ACHN (cell line): ENCODE measurements at places on chromosomes 13 and 19.
A peak's percentile ranks its signal among the peaks of the same experiment; 100 is the strongest.

GRCh38 chr13:40200273-40200978 is 466.0 kb downstream of the FOXO1 start:
- no peak for DNase-seq

- no peak for DNase-seq
Measured at GRCh38 chr19:49301866-49302252, 23.1 kb downstream of the SLC6A16 start.

- no peak for DNase-seq
Measured at GRCh38 chr13:95896301-95896700, 156.9 kb downstream of the UGGT2 start.

- DNase-seq: no peak
Measured at GRCh38 chr13:79805317-79805716, 324.4 kb downstream of the NDFIP2 start.

- DNase-seq: no peak
Measured at GRCh38 chr19:1626417-1627010, 21.3 kb upstream of the UQCR11 start.

GRCh38 chr19:2719232-2719735 is 1.9 kb downstream of the DIRAS1 start:
- no peak for DNase-seq

DNA sequence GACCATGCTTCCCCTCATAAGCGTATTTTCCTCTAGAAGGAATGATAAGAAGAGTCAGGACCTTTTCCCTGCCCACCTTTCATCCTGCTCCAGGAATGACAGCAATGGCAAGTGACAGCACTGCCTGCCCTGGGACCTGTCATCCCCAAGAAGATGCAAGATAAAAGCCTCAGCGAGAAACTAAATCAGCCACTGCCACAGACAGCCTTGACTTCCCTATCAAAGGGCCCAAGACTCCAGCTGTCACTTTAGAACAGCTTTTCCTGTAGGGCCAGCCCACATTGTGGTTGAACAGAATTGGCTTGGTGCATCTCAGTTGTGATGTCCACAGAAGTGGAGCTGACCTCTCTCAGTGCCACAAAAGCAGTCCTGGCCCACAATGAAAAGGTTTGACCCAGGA is 1.1 kb downstream of the RAB8A start:
- no peak for DNase-seq

DNA sequence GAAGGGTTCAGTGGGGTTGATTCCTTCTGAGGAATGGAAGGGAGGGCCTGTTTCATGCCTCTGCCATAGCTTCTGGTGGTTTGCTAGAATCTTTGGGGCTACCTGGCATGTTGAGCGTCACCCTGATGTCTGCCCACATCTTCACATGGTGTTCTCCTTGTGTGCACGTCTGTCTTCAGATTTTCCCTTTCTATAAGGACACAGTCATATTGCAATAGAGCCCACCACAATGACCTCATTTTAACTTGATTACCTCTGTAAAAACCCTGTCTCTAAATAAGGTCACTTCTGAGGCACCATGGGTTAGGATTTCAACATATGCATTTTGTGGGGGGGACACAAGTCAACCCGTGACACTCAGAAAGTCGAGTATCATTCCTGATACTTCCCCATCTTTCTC is 257.9 kb downstream of the COG6 start:
- no peak for DNase-seq

DNA sequence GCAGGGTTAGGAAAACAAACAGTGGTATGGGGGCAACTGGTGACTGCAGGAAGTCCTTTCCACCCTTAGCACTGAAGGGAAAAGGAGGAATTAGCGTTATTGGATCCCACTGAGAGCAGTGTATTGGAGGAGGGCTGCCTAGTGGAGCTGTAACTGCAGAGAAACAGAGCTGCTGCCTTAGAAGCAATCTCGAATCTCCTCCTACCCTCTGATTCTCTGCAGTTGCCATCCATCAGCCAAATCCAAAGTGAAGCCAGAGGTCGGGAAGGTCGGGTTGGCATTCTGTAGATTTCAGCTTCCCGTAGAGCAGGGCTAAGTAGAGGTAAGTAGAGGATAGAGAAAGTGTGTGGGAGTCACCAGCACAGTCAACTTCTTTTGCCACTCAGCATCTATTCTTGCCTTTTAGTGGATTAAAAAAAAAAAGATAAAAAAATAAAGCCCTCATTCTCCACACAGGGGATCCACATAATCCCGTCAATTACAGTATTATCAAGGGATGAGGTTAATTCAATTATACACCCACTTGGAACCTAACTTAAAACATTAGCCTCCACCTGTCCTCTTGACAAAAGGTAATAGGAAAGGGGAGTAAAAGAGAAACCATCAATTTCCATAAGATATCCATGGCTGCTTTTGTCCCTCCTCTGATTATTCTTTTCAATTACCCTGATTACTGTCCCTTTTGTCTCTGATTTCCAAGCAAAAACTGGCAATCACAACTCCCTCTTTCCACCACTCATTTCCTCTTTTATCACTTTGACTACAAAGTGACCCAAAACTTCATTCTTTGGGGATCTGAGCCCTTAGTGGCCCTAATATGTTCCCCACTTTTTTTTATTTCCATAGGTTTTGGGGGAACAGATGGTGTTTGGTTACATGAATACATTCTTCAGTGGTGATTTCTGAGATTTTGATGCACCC is 234.7 kb downstream of the RBM26 start:
- no peak for DNase-seq

DNA sequence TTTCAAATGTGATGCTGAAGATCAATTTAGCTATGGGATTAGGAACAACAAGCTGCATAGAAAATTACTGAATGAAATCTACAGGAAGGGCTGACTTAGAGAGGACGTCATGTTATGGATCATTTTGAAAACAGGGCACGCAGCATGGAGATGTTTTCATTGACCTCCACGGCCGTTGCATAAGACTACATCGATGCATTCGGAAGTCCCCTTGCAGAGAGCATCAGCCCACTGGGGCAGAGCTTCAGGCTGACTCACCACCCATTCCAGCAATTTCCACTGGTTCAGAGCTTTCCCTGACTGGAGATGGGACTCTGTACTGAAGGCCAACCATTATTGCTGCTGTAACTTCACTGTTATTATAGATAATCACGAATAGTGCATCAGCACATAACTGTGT is 305.3 kb downstream of the IRS2 start:
- DNase-seq: no peak

- DNase-seq: no peak
Measured at GRCh38 chr19:48192750-48193149, 22.3 kb downstream of the ZSWIM9 start.

- peak; percentile 51 for DNase-seq
Measured at GRCh38 chr13:19618977-19619376, 14.5 kb upstream of the MPHOSPH8 start.

DNA sequence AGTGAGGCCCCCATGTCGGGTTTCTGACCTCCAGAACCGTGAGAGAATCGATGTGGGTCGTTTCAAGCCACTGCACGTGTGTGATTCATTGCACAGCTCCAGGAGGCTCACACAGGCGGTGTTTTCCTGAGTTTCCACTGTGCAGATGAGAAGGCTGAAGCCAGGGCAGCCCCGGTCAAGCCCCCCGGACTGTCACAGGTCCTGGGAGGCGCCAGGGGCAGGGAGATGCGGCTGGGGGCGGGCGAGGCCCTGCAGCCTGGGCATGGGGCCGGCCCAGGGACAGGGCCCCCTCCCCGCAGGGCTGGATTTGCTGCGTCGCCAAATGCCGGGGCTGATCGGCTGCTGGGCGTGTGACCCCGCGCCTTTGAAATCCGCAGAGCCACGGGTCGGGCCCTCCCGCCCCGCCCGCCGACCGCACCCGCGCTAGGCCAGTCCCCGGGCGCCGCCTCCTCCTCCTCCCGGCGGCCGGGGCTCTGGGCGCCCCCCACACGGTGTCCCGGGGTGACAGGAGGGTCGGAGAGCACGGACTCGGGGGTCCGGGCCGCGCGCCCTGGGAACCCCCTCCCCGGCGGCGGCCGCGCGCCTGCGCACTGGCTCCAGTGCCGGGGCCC is 9.9 kb upstream of the MKNK2 start:
- peak; percentile 76 for DNase-seq

DNA sequence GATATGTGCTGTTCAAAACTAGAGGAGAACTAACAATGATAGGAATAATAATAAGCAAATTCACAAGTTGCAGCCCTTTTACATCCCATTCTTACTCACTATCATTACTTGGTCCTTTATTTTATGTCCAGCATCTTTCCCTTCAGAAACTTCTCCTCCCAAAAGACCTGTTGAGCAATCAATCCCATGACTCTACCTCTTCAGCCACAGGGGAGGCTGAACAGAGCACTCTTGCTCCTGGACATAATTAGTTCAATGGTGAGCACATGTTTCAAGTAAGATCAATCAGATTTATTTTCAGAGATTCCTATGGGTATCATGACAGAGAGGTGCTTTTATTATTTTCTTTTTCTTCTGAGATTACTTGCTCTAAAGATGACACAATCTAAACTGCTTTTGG is 260.0 kb downstream of the COG6 start:
- no peak for DNase-seq

- no peak for DNase-seq
Measured at GRCh38 chr13:108974686-108975085, 345.3 kb downstream of the MYO16 start.

DNA sequence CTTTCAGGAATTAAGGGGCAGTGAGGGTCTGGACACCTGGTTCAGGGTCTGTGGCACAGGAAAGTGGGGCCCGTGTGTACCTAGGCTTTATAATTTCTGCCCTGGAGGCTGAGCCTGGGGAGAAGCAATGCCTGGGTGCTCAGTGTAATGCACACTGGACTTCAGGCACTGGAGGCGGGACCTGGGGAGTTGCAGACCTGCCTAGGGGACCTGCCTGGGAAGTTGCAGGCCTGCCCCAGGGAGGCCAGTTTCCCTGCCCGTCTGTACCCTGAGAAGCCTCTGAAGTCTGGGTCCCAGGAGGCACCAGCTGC is 2.5 kb upstream of the TMEM59L start:
- DNase-seq: no peak

DNA sequence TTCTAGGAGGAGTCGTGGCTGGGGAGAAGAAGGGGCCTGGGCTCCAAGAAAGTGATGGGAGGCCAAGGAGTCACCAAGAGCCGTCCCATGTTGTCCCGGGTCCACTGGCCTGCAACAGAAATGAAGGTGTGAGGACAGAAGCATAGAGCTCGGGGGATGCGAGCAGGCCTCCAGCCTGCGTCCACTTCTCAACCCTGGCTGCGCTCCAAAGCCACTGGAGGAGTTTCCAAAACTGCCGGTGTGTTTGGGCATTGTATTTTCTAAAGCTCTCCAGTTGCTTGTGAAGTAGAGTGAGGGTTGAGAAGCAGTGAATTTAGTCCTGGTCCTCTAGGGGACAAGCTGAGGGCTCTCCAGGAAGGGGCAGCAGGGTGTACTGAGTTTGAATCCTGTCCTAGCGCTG is 13.0 kb downstream of the FFAR2 start:
- DNase-seq: no peak

- DNase-seq: no peak
Measured at GRCh38 chr13:76379341-76380105, 506.7 kb downstream of the KCTD12 start.

DNA sequence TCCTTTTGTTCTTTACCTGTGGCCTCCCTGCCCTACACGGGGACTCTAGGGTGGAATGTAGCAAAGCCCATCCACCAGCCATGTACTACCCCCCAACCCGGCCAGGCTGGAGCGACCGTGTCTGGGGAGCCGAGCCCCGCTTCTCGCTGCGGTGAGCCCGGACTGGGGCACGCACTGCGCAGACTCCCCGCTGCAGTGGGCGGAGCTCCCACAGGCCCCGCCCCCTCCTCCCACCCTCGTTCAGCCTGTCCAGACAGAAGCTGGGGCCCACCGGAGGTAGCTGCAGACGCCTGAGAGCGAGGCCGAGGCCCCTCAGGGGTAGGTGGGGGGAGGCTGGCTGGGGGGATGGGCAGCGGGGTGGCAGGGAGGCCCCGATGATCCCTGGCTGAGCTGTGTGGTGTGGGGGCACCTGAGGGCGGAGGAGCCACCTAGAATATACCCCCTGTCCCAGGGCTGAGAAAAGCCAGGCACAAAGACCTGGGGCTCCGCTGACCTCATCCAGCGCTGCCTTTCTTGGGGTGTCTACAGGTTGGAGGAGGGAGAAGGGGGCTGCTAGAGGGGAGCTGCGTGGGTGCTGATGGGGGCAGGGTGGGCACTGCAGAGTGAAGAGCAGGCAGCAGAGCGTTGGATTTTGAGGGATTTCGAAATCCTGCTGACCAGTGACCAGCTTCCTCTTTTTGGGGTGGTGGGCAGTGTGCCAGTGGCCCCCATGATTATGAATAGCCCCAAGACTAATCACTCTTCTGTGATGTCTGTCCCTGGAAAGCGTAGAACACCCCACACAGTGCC is 17.3 kb downstream of the PLD3 start:
- DNase-seq: peak; percentile 61

GRCh38 chr13:56886398-56886797 is 254.3 kb upstream of the PRR20A start:
- DNase-seq: no peak

DNA sequence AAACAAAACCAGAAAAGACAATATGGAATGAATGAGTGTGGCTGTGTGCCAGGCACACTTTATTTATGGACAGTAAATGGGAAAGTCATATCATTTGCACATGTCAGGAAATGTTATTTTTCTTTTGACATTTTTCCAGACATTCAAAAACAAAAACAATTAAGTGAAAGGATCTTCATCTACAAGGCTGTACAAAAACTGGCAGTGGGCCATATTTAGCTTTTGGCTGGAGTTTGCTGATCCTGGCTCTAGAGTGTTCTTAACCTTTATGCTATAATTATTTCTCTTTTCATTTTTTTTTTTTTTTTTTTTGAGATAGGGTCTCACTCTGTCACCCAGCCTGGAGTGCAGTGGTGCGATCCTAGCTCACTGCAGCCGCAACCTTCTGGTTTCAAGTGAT is 6.5 kb upstream of the TNFSF9 start:
- no peak for DNase-seq

- peak; percentile 83 for DNase-seq
Measured at GRCh38 chr19:9914315-9915207, 21.8 kb downstream of the OLFM2 start.

- DNase-seq: no peak
Measured at GRCh38 chr13:22009500-22009899, 338.6 kb downstream of the FGF9 start.

GRCh38 chr19:12872941-12873890 is 8.0 kb downstream of the DNASE2 start:
- DNase-seq: peak; percentile 72

DNA sequence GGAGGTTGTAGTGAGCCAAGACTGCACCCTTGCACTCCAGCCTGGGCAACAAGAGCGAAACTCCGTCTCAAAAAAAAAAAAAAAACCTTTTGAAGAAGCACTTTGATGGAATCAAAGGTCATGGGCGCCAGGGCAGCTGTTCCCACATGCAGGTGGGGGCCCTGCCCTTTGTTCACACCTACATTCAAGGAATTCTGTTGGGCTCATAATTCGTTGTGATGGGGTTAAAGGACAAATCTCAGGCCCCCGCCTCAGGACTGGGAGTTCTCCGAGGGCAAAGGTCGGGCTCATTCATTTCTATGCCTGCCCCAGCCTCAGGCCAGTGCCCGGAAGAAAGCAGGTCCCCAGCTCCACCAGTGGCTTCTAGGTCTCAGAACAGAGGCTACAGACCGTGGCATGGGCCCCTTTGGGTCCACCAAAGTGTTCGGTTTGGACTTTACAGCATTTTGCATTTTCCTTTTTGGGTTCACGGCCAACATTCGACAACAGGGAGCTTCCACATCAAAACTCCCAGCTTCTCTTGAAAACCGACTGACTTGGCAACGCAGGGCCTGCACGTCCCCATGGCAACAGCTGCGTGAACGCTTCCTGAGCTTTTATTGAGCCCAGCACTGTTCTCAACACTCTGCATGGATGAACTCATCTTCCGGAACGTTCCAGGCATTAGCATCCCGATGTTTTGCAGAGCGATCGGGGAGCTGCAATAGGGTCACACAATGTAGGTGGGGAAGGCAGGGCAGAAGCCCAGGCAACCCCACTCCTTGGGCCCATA is 10.1 kb upstream of the GTF2F1 start:
- no peak for DNase-seq

- DNase-seq: no peak
Measured at GRCh38 chr19:1041835-1042685, 2.2 kb downstream of the ABCA7 start.
